ENCODE measurements at places on chromosomes 4 and X.

DNA sequence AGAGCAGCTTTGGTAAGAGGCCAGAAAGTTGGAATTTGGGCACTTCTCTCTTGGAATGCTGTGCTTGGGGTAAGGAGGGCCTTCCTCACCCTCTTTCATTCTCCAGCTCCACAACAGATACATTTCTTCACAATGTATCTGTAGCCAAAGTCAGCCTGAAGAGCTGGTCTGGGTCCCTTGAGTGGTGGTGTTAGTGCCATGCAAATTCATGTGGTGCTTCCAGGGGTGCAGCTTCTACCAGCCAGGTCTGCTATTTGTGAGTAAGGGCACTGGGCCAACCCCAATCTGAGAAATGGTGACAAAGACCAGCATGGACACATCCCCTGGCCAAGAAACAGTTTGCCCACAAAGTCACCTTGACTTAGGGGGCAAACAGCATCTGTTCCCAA lies 17.8 kb downstream of the AMER1 start:
- DNase-seq = no peak

GRCh38 chr4:114180481-114180880 lies 201.0 kb upstream of the ARSJ start:
- DNase-seq = no peak

GRCh38 chr4:47271291-47271690 lies 192.2 kb downstream of the COMMD8 start:
- peak; percentile 72 for DNase-seq

DNA sequence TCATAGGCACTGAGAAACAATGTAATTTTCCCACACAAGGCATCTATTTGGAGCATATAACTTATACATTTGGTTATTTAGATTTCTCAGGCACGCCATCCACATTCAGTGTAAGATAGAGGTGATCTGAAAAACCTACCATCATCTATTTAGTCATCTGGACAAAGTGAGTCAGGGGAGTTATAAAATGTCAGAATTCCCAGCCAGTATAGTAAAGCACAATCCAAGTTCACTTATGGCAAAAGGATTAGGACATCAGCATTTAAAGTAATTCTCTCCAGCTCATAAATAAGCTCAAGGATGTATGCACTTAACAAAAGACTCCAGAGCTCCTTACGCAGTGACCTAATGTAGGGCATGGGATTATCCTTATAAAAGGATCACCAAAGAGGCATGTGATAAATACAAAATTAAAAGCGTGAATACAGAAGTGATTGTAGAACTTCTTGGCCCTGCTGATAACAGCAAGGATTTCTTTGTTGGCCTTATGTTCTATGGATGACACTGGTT lies 65.3 kb upstream of the DCLK2 start:
- no peak for DNase-seq

DNA sequence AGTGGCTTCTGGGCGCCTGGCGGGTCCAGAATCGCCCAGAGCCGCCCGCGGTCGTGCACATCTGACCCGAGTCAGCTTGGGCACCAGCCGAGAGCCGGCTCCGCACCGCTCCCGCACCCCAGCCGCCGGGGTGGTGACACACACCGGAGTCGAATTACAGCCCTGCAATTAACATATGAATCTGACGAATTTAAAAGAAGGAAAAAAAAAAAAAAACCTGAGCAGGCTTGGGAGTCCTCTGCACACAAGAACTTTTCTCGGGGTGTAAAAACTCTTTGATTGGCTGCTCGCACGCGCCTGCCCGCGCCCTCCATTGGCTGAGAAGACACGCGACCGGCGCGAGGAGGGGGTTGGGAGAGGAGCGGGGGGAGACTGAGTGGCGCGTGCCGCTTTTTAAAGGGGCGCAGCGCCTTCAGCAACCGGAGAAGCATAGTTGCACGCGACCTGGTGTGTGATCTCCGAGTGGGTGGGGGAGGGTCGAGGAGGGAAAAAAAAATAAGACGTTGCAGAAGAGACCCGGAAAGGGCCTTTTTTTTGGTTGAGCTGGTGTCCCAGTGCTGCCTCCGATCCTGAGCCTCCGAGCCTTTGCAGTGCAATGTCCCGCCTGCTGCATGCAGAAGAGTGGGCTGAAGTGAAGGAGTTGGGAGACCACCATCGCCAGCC lies at the start of gene ATOH1:
TSS of gene ATOH1 (plus strand) at position 422 of the 663 bp plus-strand sequence. CDS start at position 596, 174 bp downstream.
- peak; percentile 21 for DNase-seq

DNA sequence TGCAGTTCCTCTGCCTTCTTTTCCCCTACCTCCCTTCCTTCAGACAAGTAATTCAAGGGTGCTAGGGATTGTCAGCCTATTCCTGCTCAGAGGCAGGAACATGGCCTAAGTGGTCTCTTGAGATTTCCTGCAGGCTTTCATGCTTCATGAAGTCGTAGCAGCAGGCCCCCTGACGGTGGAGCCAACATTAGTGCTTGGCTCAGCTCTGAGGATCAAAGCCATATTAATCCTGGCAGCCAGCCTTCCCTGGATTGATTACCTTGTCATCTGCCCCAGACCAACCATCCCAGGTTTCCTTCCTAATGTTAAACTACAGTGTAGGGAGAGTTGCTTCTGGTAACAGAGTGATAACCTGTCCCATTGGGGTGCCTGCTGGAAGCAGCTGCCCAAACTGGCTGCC lies 84.1 kb downstream of the SLC16A2 start:
- no peak for DNase-seq

DNA sequence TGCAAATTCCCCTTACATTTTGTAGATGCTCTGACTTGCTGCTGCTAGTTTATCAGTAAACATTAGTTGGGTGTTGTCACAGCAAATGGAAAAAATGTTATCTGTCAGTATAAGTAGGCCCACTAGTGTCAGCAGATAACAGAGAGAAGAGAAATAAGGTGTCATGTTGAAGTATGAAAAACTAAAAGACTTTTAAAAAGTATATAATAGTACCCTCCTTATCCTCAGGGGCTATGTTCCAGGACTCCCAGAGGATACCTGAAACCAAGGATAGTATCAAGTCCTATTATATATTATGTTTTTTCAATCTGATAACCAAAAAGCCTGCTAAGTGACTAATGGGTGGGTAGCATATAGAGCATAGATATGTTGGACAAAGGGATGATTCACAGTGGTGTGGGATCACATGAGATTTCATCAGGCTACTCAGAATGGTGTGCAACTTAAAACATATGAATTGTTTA lies 11.6 kb upstream of the BMP2K start:
- no peak for DNase-seq

GRCh38 chrX:124215786-124216185 lies 116.7 kb upstream of the TEX13D start:
- no peak for DNase-seq

GRCh38 chr4:47855350-47855749 lies 17.5 kb upstream of the CORIN start:
- no peak for DNase-seq

- no peak for DNase-seq
Measured at GRCh38 chr4:138889216-138889615, 126.4 kb upstream of the NOCT start.

GRCh38 chr4:80619070-80619674 lies 283.6 kb downstream of the CFAP299 start:
- no peak for DNase-seq

GRCh38 chrX:102651242-102652011 lies at the start of gene GPRASP1:
Gene GPRASP1, plus strand, starts transcription at chrX:102651483. Its CDS starts 2,431 bp downstream, at chrX:102653914.
- DNase-seq = no peak

DNA sequence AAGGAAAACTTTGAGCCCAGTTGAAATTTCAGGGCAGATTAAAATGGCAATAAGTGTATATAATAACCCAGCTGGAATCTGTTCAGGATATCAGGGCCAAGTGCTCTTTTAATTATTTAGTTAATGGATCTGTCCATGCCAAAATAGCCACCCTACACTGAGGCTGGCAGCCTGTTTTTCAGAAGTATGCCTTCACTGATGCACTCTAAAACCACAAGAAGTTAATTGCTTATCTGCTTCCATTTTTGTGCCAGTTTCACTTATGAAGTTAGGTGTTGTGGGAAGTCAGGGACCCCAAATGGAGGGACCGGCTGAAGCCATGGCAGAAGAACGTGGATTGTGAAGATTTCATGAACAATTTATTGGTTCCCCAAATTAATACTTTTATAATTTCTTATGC lies 960.3 kb downstream of the C4orf33 start:
- DNase-seq = no peak

GRCh38 chr4:98584265-98584664 lies 74.1 kb downstream of the TSPAN5 start:
- no peak for DNase-seq

DNA sequence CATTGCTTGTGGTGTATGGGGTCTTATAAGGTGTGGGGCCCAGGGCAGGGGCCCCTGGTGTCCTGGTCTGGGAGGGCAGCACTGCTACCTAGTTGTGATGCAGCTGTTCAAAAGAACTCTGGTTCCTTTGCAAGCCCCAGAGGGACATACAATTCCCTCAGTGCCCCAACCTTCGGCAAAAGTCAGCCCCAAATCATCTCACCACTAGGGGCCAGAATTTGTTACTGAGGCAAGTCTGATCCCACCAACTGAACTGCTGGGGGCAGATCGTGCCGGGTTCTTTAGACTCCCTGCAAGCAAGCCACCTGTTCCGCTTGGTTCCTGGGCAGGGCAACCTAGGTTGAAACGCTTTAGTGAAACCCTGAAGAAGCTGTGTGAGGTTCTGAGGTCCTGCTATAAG lies 180.1 kb upstream of the S100G start:
- DNase-seq = no peak

DNA sequence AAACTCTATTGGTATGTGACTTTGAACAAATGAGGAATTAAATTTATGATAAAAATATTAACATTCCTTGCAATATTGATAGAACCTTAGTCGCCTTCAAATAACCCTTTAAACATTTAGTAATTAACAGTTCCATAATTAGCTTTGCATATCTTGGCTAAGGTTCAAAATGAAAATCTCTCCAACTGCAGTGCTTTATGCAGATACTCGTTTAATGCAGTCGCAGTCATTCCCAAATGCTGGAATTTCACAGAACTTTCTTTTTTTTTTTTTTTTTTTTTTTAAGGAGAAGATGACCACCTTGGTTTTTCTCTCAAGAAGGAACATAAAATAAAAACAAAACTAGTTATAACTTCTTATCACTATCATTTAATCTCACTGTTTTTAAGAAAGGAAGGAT lies 5.2 kb downstream of the RAPGEF2 start:
- no peak for DNase-seq

- DNase-seq = peak; percentile 39
Measured at GRCh38 chr4:184648313-184649025, 778 bp downstream of the CASP3 start.

- no peak for DNase-seq
Measured at GRCh38 chrX:21847342-21847741, 7.9 kb downstream of the MBTPS2 start.

- no peak for DNase-seq
Measured at GRCh38 chr4:149790172-149790907, 25.3 kb downstream of the IQCM start.

- DNase-seq = no peak
Measured at GRCh38 chr4:2083116-2083825, 24.1 kb downstream of the NAT8L start.

DNA sequence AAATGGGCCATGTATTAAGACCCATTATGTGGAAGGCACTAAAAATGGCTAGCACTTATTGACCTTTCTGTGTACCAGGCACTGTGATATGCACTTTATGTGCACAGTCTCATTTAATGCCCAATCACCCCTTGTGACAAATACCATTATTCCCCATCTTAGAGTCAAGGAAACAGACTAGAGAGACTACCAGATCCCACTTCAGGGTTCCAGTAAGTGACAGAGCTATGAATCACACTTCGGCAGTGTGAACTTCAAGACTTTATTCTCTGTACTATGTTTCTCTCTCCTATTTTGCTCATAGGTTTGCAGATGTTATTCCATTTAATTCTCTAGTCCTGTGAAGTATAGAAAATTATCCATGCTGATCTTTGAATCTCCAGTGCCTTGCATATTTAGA lies 107.0 kb downstream of the NFKB1 start:
- no peak for DNase-seq

All from NCI-H2081 (cell line).